CD4-positive, alpha-beta T cell treated with Interleukin-4 for 4 hours (primary cell): ENCODE measurements at places on chromosomes 4 and X.

GRCh38 chr4:145936997-145937901 lies 1.4 kb downstream of the ZNF827 start:
- peak; percentile 6 for DNase-seq

DNA sequence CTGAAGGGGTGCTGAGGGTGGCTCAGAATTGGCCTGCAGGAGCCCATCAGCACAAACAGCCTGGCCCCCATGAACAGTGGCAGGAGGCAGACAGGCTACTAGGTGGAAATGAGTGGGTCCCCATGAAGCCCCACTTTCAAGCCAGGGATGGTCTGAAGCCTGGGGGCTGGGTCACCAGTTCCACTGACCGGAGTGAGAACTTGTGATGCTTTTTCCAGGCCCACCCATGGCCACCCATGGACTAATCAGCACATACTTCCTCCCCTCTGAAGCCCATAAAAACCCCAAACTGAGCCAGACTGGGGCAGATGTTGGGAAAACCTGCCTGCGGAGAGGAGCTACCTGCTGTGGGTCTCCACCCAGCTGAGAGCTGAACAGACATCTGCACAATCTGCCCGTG lies 284.1 kb downstream of the EVC2 start:
- no peak for DNase-seq

DNA sequence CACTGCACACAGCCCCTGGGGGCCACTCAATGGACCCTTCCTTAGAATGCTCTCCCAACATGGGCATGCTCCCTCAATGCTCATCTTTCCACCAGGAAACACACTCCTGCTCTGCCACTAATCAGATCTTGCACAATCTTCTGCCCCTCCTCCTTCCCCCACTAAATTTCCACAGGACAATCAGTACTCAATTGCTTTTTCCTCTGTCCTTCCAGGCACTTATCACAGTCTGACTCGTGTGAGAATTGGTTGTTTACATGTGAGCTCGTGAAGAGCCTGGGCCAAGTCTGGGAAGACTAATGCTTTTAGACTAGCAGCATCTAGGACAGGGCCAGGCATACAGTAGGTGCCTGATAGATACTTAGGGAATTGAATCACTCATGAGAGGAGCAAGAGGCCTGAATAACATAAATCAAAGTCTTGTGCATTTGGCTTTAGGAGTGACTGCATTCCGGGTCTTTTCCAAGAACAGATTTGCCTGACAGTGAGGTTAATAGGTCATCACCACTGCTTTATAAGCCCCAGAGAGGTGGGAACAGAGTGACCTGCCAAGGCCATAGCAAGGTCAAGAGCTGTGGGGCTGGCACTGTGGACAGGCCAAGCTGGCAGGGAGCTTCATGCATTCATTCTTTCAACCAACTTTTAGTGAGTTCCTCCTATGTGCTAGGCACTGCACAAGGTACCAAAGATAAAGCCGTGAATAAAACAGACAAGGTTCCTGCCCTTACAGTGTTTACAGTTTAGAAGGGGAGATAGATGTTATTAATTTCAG lies 55.0 kb downstream of the PRPS1 start:
- no peak for DNase-seq

DNA sequence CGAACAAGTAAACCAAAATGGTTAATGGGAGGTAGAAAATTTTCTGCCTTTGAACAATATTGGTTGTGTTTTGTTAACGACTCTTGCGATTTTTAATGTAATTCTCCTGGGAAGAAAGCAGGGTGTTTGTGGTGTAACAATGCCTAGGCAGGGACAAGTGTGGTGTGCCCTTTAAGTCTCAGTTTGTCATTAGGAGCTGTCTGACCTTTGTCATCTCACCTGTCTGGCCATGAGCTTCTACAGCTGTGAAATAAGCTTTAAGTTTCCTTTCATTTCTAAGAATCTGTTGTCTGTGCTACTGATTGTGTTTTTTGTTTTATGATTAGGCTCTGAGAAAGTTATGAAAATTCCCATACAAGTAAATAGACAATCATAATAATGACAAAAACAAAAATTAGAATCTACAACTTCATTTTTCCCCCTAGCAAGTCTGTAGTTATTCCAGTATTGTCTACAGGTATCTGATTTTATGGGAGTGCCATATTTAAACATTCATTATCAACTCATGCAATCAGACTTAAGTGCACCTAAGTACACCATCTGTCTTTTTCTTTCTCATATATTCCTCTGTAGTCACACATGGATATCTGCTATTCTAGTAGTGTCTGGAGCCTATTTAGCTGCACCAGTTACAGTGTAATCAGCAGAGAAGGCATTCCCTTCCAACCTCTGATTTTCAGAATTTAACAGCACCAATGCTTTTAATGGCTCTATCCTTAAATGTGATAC lies 203.5 kb downstream of the PPARGC1A start:
- DNase-seq, result no peak

GRCh38 chr4:7377223-7377865 lies 57.4 kb downstream of the PSAPL1 start:
- DNase-seq, result no peak

DNA sequence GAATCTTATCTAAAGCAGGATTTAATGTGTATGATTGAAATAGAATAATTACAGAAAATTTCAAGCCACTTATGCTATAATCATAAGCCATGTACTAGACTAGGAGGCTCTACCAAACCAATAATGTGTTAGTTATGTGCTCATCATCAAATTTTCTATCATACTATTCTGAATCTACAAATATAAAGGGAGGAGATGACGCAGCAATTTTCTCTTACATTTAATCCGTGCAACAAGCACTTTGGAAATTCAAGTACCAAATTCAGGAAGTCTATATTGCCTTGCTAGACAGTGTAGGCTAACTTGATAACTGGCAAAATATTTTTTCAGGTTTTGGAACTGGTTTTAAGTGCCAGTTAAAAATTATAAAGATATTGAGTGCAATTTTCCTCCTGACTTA lies 283.5 kb downstream of the C4orf33 start:
- DNase-seq, result no peak

- DNase-seq, result no peak
Observed at GRCh38 chr4:104907991-104908390, 238.7 kb upstream of the TET2 start.

DNA sequence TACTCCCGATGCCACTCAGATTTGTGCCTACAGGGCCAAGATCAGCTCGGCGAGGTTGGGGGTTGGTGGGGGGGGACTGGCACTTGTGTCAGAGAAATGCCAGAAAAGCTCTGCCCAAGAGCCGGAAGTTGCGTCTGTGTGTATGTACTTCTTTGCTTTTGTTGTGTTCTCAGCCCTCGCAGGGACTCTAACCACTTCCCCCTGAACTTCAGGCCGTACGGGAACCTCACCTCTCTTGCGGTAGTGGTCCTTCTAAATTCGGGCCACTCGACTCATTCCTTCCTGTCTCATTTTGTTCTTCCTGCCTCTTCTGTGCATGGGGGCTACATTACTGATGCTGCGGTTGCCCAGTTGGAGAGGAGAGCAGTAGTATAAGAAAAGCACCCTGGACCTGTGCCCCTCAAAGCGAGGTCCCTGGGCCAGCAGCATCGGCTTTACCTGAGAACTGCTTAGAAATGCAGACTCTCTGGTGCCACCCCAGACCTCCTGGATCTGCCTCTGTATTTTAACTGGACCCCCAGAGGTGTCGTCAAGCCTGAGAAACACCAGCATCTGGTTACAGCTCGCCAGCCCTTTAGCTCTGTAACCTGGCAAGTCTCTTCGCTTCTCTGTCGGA lies 146.3 kb upstream of the RPS6KA3 start:
- DNase-seq, result peak; percentile 49

DNA sequence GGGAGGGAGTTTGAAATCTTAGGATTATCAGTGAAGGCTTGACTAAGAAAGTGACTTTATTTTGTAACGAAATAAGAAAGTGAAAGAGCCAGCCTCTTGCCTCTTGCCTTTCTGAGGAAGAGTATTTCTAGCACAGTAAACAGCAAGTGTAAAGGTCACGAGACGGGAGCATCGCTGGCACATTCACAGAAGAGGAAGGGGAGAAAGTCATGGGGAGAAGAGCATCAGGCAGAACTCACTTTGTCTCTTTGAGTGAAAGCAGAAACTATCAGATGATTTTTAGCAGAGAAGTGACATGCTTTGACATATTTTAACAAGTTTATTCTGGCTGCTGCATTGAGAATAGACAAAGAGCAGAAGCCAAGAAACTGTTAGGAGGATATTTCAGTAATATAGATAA lies 313.8 kb downstream of the CAMK2D start:
- DNase-seq, result no peak

GRCh38 chr4:17313194-17313593 lies 198.7 kb downstream of the QDPR start:
- DNase-seq, result no peak

GRCh38 chr4:1593881-1594345 lies 90.2 kb downstream of the FAM53A start:
- DNase-seq, result no peak

DNA sequence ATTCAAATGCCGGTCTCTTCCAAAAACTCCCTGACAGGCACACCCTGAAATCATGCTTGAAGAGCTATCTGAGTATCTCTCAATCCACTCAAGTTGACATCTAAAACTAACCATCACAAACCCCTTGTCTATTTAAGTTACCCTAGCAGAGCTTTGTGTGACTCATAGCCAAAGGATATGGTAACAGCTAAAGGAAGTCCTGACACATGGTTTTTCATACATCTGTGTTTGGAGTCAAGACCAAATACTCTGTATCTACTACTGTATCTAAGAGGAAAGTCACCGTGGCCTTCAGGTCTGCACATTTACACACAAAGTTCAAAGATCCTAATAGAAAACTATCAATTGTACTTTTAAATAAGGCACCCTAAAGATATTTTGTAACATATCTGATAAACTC lies 239.6 kb upstream of the VCX start:
- no peak for DNase-seq

DNA sequence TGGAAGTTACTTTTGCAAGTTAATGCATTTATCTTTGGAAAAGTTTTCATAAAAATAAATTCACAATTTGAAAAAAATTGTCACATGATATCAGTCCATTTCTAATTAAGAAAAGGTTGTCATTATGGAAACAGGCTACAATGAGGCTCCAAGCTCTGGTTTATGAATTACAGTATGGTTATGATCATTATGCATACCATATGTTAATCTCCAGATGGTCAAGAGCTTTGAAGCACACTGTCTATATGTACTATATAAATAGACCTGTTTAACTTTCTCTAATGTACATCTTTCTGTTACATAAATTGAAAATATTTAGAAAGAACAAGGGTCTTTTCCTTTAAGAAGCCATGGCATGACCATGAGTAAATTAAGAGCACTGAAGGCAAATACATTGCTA lies 2338.8 kb downstream of the PCDH7 start:
- no peak for DNase-seq

DNA sequence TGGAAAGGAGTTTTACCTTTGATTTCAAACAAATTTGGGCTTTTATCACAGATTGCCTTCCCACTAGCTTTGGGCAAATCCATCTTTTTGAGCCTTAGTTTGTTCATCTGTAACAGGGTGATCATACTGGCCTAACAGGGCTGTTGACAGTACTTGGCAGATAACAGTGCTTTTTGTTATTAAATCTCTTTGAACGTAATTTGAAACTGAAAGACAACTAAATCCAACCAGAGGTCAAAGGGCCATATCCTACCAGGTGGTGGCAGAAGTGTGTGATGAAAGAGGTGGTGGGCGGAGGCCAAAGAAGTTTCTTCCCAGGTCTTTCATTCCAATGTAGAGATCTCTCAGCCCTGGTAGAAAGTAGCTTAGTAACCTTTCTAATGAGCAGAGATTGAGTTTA lies 35.2 kb upstream of the TADA2B start:
- no peak for DNase-seq

DNA sequence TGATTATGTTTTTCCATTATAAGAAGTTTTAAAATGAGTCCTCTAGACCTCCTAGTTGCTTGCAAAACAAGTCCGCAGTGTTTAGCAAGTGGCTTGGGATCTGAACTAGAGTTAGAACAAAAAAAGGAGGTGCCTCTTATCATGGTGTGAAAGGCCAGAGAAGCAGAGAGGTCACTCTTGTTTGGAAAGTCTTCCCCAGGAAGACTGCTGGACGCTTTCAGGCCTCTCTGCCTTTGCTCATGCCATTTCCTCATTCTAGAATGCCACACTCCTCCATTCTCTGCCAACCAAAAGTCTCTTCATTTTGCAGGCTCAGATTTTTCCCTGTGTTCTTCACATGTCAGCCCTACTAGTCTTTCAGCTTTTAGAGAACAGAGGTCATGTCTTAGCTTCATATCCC lies 14.9 kb downstream of the PARM1 start:
- no peak for DNase-seq

DNA sequence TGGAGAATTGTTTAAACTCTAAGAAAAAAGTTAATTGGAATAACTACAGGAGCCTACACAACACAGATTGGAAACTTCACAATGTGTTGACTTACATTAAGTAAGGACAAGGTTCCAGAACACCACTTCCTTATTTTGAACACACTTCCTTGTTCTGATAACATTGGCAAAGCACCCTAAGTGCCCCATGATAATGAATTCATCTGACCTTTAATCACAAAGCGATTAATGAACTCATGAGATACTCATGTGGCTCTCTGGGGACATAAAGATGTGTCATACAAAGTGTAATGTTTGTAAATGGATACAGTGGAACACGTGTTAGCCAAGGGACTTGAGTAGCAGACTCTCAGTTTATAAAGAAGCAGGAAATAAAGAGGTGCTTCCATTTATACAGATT lies 69.0 kb upstream of the ATOH1 start:
- DNase-seq, result no peak

GRCh38 chrX:122835886-122836285 lies 348.2 kb upstream of the GRIA3 start:
- DNase-seq, result no peak

GRCh38 chr4:152257601-152258066 lies 278.3 kb downstream of the FBXW7 start:
- DNase-seq, result no peak

DNA sequence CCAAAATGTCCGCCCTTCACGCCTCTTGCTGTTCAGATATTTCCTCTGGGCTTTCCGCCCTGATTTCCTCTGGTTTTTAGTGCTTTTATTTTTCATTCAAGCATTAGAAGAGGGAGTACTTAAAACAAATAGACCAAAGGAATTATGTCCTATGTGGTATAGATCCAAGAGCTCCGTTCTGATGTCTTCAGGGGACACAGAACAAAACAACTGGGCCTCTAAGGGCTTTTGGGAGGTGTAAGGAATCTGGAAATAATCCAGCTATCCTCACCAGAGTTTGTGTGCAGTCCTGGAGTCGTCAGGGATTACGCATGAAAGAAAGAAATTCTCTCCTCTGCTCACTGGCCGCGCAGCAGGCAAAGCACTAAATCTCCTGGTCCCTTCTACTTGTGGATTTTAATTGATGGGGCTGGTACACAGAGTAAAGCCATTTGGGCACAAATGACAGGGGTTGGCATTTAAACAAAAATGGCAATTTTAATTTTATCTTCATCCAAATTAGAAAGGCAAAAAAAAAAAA lies 999.2 kb downstream of the ADGRL3 start:
- no peak for DNase-seq
